Activated CD4-positive, alpha-beta memory T cell treated with anti-CD3 and anti-CD28 coated beads for 36 hours (primary cell): ENCODE measurements at places on chromosomes 5 and 9. TPM values are rescaled to one million over a fixed set of nuclear protein-coding genes. Genes with fewer than 3 reads are reported as not detected.

Gene ABCA1
- total RNA-seq, result 6.1 TPM

DNA sequence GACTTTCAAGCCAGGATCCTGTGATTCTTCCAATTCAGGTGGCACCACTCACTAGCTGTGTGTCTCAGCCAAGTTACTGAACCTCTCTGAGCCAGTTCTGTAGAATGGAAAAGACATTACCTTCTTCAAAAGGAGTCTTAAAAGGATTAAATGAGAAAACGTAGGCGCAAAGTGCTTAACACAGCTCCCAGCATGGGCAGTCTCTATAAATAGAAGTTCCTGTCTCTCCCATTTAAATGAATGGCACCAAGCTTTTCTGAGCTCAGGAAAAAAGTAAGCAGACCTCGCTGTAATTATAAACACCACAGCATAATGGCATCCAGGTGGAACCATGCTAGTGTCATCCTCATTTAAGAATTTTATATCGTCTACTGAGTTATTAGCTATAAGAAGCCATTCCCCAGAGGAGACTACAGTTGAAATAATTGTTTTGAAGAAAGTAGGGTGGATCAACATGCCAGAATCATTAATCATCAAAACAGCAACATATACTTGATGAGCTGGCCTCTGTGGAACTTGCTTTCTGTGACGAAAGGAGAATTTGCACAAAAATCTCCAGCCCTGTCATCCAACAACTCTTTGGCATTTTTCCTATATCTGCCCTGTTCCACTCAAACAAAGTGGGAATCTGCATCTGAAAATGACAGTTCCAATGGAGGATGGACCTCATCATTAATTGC is 188.9 kb downstream of the SPOCK1 start:
- no peak overlapping the region for H3K4me3 ChIP-seq
- H3K27ac ChIP-seq, result no peak overlapping the region
- peaks cover 3% of the 10 kb centered on the region for H3K27me3 ChIP-seq
- no peaks in the 10 kb centered on the region for H3K36me3 ChIP-seq

DNA sequence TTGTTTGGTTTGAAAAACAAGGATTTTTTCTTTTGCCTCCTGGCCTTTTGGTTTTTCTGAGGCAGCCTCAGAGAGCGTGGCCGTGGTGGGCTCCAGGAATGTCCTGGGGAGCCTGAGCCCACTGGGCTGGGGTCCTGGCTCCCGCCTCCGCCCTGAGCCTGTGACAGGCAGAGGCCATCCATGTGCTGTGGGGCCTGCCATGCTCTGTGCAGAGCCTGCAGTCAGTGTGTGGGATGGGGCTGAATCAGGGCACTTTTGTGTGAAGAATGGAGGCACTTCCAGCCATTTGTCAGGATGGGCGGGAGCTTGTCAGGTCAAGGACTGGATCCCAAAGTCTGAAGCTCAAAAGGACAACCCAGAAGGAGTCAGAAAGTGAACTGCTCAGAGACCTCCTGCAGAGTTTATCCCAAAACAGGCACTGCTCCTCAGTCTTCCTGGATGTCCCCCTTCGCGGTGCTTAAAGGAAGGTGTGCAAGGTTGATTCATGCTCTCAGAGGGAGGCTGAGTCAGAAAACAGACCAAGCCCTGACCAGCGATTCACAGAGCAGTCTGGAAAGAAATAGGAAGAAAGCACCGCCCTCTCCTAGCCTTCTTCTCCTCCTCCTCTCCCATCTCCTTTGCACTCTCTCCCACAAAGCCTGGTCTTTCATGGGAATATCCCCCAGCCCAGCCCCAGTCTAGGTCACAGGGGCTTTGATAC is 53.2 kb downstream of the MVB12B start:
- H3K27ac ChIP-seq, result no peak overlapping the region
- H3K4me1 ChIP-seq, result peaks cover 8% of the 10 kb centered on the region
- DNase-seq, result no peak

Gene INSL6
- total RNA-seq, result not detected

GRCh38 chr9:137303893-137304382 is 1.9 kb upstream of the NRARP start:
- H3K4me3 ChIP-seq, result no peak overlapping the region
- no peak for DNase-seq
- no peaks in the 10 kb centered on the region for H3K36me3 ChIP-seq
- peaks cover 12% of the 10 kb centered on the region for H3K27me3 ChIP-seq
- H3K27ac ChIP-seq, result no peak overlapping the region
